Naive thymus-derived CD8-positive, alpha-beta T cell (primary cell): ENCODE measurements at places on chromosomes 7 and 10. TPM values are rescaled to one million over a fixed set of nuclear protein-coding genes. Genes with fewer than 3 reads are reported as not detected.

Gene CFAP46
- total RNA-seq: not detected

Gene MDH2
- total RNA-seq: 74.8 TPM

Gene HYAL4
- not detected for total RNA-seq

Gene ACTA2
- total RNA-seq: 1.4 TPM

Gene GOT1
- 13.2 TPM for total RNA-seq

DNA sequence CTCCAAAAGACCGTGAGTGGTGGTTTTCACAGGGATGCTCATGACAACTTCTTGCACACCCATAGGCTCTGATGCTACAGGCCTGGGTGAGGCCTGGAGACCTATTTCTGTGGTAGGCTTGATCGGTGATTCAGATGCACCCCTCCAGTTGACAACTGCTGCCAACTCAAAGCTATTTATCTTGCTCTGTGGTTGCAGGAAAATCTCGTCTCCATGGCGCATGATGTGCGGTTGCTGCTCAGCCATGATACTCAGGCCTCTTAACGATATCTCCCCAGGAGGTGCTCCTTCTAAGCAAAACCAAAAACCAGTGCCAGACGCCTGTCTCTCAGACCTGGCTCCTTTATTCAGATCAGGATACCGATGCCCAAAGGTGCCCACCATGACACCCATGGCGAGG is 31.4 kb downstream of the C10orf90 start:
- DNase-seq: no peak

DNA sequence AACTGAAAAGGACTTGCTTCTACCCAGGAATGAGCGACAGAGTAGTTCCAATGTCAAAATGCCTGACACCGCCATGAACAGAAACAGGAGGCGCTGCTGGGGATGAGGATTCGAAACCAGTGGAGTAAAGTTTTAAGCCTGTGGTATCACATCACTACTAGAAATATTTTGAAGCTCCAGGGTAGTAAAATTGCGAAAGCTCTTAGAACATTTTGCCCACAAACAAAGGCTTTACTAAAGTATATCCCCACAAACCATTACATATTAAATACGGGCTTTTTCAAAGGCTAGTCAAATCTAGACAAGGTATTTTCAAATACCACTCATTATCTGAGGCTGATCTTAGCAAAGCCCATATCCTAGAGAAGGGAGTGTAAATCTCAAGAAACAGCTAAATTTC is 2.4 kb downstream of the PRDX3 start:
- no peak for DNase-seq

DNA sequence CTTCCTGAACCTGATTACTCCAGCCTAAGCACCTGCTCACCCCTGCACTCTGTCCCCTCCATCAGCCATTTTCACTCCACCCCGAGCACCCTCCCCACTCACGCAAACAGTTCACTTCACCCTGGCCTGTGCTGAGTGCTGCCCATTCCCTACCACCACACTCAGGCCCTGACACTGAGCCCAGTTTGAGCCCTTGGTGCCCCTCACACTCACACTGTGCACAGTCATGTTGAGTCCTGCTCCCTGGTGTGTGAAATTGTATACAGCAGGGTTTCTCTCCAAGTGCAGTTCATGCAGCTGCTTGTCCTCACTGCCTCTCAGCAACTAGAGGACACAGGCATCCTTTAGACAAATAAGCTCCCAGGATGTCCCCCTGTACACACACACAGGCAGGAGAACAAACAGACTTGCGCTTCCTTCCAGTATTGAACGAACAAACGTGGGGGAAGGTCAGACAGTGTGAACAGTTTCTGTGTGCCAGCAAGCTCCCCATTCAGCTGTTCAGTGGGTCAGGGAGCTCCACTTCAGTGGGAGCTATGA is 6.8 kb downstream of the MYO1G start:
- no peak for DNase-seq

GRCh38 chr7:11427686-11428273 is 404.2 kb downstream of the THSD7A start:
- no peak for DNase-seq

DNA sequence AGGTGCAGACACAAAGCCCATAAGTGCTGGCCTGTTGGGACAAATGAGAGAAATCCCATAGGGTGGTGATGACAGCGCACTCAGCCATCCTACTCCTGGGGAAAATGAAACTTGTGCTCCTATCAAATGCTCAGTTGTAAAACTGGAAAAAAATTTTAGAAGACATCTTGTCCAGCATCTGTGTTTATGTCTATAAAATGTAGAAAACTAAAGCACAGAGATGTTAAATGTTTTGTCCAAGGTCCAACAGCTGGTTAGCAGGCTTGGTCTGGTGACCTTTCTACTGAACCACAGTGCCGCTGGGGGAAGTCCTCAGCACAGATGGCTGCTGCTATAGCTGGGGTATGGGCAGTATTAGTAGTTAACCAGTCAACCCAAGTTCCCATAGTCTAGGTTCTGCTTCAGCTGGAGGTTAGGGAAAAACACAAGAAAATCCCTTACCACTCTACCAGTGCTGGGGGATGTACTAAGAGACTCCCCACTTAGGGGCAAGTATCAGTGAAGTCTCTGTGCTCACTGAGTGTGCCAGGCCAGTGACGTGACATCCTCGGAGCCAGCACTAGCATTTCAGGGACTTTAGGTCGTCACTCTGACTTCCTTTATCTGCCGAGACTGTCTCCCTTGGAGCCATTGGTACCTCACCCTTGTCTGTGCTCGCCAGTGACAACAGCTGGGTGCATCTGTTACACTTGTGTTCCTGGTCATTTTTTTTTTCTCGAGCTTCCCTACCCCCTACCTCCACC is 1.9 kb downstream of the TSPAN33 start:
- DNase-seq: no peak

- peak; percentile 42 for DNase-seq
These were observed 5.7 kb upstream of the GOT1 start for GRCh38 chr10:99435986-99436638.

DNA sequence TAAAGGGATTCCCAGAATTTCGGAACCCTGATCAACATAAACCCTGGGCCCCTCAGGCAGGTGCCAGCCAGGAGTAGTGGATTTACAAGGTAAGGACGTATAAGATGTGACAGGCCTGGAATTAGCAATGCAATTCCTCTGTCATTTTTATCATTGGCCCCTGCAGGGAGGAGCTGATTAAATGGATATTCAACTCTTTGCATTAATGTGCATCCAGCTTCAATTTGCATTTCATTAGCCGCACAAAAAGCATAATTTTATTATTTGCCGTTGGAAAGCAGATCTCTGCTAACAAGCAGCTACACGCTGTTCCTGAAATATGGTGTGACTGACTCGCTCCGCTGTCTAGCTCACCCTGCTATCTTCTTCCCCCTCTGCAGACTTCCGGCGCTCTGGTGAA is 195.8 kb downstream of the RPS24 start:
- DNase-seq: no peak

GRCh38 chr7:111145472-111145871 is 54.5 kb downstream of the LRRN3 start:
- no peak for DNase-seq

DNA sequence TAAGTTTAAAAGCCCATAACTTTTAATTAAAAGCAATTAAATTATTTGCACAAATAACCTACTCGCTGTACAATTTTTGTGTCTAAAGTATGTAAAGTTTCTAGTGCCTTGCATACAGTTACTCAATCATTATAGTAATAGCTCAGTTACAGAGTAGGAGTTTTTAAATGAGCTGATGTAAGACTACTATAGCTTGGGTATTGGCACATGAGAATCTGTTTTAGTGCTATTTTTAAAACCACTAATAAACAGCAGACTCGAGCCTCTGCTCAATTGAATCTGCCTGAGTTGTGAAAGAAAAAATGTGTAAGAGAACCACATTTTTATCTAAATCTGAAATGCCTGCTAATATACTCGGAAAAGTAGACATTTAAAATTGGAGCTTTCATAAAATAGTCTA is 31.1 kb downstream of the CTNNA3 start:
- DNase-seq: no peak

GRCh38 chr7:29606287-29606721 is 42.7 kb downstream of the PRR15 start:
- DNase-seq: no peak

DNA sequence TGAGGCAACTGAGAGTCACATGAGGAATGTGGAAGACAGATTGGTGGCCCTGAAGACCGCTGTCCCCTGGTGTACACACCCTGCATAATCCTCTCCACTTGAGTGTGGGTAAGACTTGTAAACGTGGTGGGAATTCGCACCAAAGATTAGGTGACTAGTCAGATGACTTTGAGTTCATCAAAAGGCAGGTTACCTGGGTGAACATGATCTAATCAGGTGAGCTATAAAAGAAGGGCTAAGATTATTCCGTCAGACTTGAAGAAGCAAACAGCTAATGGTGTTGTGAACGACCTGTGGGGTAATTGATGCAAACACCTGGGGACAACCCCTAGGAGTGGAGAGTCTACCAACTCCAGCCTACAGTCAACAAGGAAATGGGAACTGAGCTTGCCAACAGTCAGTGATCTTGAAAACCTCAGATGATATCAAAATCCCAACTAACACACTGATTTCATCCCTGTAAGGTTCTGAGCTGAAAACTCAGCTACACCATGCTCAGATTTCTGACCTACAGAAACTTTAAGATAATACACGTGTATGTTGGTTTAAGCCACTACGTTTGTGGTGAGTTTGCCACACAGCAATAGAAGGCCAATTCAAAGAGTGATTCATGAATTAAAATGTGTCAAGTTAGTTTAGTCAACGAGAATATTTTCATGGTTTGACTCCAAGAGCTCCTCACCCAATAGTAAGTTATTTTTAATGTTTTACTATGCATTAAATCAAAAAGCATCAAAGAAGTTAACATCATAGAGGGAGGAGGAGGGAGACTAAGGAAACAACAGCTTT is 16.7 kb downstream of the PRTFDC1 start:
- no peak for DNase-seq

- no peak for DNase-seq
These were observed 227.2 kb upstream of the KLF14 start for GRCh38 chr7:130961128-130961601.

GRCh38 chr7:26375726-26376174 is 84.1 kb downstream of the SNX10 start:
- DNase-seq: no peak

DNA sequence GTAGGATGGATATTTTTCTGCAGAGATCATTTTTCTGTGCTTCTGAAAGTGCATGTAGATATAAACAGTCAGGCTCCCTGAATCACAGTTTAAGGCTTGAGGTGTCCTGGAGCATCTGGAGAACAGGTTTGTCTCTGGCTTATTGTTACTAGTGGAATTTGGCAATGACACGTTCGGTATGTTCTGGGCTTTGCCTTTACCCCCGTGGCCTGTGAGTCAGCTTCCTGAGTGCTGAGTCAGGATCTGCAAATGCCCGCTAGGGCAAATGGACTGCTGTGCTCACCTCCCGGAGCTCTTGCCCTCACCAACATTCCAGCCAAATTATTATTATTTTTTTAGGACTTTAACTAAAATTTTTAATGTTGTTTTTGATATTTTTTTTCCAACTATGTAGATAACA is 192.5 kb upstream of the PRSS1 start:
- DNase-seq: no peak
